Stimulated activated CD4-positive, alpha-beta T cell treated with anti-CD3 and anti-CD28 coated beads, Interleukin-4, amount 100 ng/mL, for 48 hours (primary cell): ENCODE measurements at places on chromosomes 4 and X.

GRCh38 chr4:176864238-176864637 lies 71.5 kb upstream of the VEGFC start:
- no peak for DNase-seq

- no peak for DNase-seq
Observed at GRCh38 chr4:86461849-86462248, 102.0 kb upstream of the MAPK10 start.

DNA sequence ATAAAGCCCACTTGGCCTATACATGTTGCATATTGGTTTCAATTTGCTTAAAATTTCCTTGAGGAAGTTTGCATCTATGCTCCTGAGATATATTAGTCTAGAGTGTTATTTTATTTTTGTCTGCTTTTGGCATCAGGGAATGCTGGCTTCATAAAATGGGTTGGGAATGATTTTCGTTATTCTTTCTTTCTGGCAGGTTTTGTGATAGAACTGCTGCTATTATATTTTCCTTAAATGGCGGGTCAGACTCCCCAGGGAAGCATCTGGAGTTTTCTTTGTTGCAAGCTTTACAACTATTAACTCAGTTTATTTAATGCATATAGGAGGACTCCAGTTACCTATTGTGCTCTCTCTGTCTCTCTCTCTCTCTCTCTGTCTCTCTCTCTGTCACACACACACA lies 82.0 kb upstream of the WDR17 start:
- DNase-seq: no peak

DNA sequence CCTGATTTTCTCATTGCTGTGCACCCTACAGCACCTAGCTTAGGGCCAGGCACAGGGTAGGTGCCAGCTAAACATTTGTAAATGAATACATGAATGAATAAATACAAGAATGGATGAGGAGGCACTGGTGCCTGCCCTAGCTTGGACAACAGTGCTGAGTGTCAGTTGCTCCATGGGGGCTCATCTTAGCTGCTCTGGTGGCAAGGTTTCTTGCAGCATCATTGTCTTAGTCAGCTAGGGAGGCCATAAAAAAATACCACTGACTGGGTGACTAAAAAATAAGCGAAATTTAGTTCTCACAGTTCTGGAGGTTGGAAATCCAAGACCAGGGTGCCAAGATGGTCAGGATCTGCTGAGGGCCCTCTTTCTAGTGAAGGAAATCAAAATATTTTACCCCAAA lies 31.2 kb downstream of the TMEM31 start:
- DNase-seq: no peak

- no peak for DNase-seq
Observed at GRCh38 chr4:10245751-10246150, 129.2 kb upstream of the WDR1 start.
